Colonic mucosa (tissue), 4 donors: ENCODE measurements at places on chromosomes 4 and X.

DNA sequence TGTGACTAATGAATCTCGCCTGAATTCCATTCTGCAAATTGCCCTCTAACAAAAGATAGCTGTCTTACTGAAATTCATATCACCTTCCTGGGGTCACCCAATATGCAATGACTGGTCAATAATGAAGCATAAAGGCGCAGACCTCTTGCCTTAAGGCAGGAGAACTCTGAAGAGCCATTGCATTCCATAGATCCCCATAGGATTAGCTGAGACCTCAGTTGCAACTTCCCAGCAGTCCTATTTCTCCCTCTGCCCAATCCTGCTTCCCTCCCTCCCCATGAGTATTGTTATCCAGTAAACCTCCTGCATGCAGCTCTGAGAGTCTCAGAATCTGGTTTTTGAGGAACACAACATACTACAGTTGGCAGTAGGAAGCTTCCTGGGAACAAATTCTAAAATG, 396.5 kb downstream of the DCAF12L2 start:
- DNase-seq, result no peak

- no peak for DNase-seq
Observed at GRCh38 chr4:2433609-2434350, 15.0 kb downstream of the CFAP99 start.

GRCh38 chr4:1722551-1723118, 1.3 kb downstream of the TACC3 start:
- DNase-seq, result no peak

GRCh38 chr4:141131723-141132071, 1.6 kb downstream of the RNF150 start:
- DNase-seq, result no peak

DNA sequence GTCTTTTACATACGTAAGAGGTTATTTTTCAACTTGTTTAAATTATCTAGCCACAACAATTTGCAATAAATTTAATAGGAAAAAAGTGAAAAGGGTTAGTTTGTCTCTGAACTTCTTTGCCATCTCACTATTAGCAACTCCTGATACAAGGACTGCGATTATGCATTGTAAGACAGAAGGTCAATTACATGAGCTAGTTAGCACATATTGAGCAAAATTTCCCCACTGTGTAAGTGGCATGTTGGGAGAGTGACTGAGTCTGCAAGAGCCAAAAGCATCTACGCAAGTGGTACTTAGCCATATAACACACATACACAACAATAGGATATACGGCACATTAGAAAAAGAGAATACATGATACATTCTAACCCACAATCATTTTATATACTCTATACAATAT, 927.2 kb downstream of the STPG2 start:
- no peak for DNase-seq

DNA sequence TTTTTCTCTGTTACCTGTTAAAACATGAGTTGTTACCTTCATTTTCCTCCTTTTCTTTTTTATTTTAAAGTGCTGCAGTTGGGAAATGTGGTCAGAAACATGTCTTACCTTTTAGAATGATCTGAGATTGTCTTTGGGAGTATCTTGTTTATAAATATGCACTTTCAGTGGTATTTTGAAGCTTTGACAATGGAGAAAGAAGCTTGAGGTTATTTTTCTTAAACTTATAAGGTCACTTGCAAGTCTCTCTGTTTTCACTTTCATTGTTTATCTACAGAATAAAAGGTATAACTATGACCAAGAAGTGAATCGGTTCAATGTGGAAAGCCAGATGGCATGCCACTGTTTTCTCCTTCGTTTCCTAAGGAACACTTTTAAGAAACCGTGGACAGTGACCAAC, 167.5 kb upstream of the SLC7A11 start:
- no peak for DNase-seq
